ENCODE measurements at places on chromosomes 7 and 10.
A peak's percentile ranks its signal among the peaks of the same experiment; 100 is the strongest.

GRCh38 chr10:112988839-112989406 lies 38.9 kb downstream of the TCF7L2 start:
- DNase-seq, result no peak

DNA sequence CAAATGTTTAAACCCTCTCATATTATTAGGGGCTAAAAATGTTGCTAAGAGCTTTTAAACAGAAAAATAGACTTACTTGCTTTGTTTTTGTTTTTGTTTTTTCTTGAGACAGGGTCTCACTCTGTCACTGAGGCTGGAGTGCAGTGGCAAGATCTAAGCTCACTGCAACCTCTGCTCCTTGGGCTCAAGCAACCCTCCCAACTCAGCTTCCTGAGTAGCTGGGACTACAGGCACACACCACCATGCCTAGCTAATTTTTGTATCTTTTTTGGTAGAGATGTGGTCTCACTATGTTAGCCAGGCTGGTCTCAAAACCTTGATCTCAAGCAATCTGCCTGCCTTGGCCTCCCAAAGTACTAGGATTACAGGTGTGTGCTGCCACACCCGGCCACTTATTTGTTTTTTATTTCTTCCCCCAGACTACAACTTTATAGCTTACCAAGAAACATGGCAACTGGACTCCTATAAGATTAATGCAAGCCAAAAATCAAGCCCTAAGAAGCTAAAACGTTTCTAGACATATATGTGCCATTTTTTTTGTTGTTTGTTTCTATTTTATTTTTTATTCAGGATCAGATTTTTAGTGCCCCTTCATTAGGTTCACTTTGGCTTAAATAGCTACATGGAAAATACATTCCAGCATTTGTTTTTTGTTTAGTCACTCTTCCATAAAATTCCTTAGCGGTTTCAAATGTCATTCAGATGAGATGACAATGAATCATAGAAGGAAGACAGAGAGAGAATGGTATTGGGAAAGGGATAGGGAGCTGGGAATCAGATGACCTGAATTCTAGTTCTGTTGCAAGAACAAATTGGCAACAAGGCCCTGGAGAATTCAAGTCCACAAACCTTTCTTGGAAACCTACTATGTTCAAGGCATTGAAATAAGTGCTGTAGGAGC lies 163.4 kb upstream of the MKLN1 start:
- no peak for DNase-seq

- DNase-seq, result no peak
Observed at GRCh38 chr10:81848514-81848913, 26.5 kb upstream of the NRG3 start.

DNA sequence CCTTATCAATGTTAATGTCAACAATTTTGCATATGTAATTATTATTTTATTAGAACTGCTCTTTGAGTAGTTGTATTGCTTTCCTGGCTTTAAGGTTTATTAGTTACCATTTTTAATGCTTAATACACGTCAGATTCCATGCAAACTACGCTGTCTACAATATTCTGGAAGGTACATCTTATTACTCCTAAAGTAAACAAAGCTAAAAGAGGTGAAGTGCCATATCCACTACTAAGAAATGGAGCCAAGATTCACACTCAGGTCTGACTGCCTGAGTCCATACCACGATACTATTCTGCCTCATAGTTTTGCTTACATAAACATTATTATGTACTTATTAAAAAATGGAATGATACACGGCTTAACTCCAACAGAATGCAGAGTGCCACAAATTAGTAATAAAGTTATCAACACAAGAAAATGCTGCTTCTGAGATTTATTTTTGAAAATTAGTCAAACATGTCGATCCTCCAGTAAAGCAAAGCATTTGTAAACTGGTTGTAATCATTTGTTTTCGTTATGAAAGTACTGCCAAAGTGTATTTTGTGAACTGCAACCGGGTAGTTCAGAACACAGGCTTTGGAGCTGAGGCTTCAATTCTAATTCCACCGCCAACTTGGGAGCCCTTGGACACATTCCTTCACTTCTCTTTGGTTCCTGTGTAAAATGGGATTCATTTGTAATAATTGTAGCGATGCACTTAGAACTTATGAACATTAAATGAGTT lies 1.1 kb upstream of the DMTF1 start:
- no peak for DNase-seq

- no peak for DNase-seq
Observed at GRCh38 chr7:110531186-110531585, 559.7 kb upstream of the LRRN3 start.

DNA sequence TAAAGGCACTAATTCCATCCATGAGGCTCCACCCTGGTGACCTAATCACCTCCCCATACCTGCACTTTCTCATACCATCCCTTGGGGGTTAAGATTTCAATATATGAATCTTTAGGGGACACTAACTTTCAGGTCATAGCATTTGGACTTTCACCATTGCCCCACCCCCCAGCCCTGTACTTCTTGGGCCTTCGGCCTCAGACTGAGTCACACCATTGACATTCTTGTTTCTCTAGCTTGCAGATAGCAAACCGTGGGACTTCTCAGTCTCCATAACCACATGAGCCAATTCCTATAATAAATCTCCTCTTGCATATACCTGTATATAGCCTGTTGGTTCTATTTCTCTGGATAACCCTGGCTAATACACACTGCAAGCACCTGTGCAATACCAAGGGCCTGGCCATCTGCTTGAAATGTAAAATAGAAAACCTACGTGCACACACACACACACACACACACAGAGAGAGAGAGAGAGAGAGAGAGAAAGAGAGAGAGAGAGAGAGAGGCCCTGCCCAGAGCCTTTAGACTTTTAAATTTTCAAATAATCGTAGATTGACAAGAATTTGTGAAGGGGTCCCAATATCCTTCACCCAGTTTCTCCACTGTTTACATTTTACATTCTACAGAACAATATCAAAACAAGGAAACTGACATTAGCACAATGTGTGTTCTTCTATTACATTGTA lies 25.3 kb downstream of the ANXA8 start:
- DNase-seq, result no peak

DNA sequence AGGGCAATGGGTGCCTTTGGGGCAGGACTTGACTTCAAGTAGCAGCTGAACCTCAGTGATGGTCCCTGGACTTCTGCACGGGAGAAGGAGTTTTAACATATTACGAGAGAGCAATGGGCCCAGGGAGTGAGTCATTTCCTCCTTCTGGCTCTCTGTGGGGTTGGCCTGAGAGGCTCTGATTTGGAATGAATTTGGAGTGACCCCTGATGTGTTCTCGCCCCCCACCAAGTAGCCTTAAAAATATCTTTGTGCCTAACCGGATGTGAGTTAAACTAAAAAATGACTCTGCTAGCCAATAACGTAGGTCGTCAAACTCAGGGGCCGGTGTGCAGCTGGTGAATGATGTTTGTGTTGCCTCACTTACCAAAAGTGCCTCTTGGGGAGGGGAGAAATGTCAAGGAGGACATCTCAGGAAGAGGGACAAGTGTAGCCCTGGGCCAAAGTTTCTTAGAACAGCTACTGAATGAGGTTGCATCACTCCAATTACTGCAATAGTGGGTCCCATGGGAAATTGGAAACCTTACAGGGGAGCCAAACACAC lies 656.6 kb downstream of the INHBA start:
- DNase-seq, result no peak

DNA sequence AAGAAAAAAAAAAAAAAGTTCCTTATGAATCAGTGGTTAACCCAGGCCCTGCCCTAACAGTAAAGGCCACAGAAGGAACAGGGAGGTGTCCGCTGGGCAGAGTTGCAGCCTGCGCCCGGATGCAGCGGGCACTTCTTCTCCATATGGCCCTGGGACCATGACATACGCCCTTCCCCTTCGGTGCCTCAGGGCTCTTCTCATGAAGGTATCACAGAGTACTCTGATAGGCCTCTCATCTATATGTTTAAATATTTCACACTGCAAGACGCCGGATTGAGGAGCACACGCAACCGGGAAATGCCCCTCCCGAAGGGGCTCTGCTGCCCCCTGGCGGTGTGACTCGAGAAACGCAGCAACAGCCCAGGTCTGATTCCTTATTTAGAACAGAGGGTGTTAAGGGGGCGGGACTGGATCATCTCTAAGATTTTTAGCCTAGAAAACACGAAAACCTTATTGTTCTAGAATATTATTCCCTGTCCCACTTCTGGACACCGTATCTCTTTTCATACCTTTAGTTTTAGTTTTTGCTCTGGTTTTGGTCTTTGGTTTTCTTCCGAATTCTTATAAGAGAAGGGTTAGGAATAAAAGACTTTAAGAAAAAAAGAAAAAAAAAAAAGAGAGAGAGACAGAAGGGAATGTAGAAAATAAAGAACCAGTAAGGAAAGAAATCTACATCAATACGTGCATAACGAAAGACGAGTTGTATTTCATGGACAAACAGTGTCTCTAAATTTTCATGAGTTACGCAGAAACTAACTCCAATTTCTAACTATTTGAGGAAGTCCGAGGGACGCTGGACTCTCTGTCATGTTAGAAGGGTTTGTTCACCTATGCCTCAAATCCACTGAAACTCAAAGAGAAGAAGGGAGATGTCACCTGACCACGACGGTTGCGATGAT lies 12.0 kb downstream of the DAGLB start:
- DNase-seq, result peak; percentile 78

- peak; percentile 28 for DNase-seq
Observed at GRCh38 chr7:105675934-105676371, 94.7 kb upstream of the EFCAB10 start.

DNA sequence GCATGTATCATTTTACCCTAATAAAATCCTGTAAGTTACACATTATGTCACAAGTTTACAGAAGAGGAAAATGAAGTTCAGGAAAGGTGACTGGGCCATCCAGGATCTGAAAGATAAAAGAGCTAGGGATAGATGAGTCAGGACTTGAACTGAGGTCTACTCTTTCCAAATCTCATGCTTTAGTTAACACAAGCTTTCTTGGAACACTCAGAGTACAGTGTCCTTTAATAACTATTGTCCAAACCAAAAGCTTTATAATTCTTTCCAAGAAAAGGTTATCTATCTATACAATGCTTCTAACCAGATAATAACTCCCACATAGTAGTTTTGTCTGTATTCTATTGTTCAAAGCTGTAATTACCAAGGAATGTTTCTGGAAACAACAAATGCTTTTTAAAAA lies 164.6 kb downstream of the LRRN3 start:
- DNase-seq, result no peak

DNA sequence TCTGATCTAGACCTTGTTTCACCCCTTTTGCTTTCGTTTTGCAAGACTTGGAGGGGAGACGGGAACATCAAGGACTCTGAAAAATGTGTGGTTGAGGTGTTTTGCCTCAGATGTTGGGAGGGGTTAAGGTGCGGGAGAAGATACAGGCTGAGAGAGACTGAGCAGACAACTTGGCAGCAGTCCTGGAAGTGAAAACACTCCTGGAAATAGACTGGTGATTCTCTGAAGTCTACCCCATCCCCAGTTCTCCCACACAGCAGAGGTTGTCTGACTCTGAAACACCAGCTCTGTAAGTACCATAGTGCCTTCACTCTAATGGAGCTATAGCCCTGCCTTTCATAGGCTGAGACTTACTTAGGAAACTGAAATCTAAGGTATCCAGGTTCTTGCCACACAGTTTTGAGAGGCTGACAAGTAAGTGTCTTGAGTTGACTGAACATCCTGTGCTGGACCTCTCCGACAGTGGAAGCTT lies 152.5 kb downstream of the PPP1R9A start:
- no peak for DNase-seq

DNA sequence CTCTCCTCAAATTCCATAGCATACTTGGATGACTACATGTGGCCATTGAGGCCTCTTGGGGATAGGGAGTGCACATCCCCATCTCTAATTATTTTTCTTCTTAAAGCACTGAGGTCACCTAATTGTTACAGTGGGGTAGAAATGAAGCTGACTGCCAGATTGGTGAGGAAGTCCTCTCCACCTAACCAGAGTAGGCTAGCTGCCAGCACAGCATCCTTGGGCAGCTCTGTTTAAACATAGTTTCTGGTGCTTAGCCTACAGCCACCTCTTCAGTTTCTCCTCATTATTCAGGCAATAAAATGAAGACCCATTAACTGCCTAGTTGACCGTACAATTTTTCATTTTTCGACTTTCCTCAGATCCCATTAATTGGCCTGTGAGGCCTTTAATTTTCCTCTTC lies 104.6 kb downstream of the MLLT10 start:
- no peak for DNase-seq

GRCh38 chr7:159032753-159033472 lies 111.8 kb downstream of the VIPR2 start:
- DNase-seq, result no peak

DNA sequence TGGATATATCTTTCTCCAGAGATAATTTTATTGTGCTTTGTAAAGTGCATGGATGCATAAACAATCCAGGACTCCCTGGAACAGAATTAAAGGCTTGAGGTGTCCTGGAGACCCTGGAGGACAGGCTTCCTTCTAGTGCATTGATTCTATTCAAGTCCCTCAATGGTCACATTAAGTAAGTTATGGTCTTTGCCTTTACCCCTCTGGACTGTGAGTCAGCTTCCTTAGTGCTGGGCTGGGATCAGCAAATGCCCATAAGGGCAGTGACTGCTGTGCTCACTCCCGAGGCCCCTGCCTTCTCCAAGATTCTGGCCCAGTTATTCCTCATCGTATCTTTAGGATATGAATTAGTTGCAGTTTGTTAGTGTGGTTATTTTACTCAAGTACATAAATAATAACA lies 178.7 kb upstream of the PRSS58 start:
- DNase-seq, result no peak

DNA sequence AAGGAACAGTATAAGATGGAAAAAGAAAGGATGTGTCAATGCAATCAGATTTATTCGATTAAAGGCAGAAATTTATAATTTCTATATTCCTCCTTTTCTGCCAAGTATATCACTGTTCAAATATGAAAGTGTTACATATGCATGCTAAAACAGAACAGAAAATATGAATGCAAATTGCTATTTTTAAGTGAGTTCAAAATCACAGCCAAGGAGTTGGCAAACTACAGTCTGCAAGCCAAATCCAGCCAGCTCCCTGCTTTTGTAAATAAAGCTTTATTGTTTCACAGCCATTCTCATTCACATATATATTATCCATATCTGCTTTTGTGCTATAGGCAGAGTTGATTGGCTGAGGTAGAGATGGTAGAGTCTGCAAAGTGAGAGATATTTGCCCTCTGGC lies 747.2 kb downstream of the ANKRD7 start:
- no peak for DNase-seq

- no peak for DNase-seq
Observed at GRCh38 chr7:7554021-7554432, 12.7 kb upstream of the MIOS start.

DNA sequence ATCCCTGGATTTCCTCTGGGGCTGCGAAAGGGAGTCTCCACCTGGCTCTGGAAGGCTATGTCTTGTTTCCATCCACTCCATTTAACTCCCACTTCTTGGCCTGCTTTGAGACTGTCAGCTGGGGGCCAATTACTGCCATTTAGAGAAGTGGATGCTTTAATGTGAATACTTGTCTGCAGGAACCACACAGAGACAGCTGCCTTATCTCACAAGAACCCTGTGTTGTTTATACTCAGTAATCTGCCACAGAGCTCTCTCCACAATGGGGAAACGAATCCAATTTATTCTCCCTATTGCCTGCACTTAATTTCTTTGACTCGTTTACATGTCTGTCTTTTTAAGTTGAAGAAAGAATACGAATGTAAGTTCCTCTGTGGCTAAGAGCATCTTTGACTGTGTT lies 787.0 kb upstream of the C7orf33 start:
- no peak for DNase-seq

All from stimulated activated CD8-positive, alpha-beta memory T cell treated with anti-CD3 and anti-CD28 coated beads, Interleukin-2, amount 100 ng/mL, for 1 hour (primary cell).